ENCODE measurements at places on chromosomes 1 and 21.

DNA sequence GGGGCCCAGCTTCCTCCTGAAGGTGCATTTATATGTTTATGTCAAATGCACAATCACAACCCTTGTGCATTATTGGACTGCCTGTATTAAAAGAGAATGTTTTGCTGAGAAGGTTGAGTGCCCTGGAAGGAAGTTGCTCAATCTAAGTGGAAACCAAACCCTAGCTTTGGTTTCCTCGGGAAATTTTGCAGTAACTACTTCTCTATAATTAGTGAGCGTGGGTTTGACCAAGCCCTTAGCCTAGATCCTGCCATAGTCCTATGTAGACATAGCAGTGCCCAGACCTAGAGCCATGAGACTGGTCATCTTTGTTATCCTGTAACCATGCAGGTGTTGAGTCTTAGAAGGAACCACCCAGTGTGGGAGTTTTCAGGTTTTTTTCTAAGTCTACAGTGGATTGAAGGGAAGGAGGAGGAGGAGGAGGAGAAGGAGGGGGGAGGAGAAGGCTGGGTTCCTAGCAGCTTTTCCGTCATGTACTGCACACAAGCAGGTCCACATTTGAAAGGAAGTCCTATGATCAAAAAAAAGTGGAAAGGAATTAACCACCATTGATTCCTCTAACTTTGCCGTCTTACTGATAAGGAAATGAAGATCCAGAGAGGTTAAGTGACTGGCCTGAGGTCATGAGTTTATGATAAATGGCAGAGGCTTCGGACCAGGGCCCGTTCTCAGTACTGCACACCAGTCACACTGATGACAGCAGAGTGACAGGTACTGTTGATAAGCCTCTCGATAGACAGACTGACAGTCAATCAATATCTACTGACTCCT lies 72.2 kb upstream of the LYST start:
- no peak for DNase-seq

DNA sequence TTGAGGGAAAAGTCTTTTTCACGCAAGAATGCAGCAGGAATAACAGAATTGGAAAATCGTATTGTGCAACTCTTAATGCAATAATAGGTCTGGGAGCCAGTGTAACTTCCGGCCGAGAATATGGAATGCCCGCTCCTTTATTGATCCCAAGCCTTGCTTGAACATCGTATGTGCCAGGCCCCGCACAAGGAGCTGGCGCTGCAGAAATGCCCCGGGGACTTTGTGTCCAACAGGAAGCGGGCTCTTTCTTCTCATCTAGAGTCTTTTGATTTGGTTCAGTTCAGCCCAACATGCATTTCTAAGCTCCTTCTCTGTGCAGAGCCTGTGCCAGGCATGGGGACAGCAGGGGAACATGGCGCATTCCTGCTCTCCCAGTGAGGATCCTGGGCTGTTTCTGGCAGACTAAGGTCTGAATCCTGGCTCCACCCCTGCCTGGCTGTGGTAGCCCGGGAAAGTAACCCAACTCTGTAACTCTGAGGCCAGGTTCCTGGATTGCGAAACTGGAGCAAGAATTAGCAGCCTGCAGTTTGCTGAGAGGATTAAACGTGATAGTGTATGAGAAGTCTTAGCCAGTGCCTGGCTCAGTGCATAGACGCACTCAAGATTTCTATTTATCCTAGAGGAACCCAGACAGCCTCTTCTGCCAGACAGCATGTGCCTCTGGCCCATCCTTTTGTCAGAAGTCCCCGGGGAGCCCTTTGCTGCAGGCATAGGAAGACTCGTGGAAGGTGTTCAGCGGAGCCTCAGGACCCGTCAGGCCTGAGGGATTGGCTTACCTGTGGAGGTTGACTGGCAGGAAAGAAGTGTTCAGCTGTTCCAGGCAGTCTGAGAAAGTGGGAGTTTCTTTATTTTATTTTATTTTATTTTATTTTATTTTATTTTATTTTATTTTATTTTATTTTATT lies 987 bp upstream of the CDCP2 start:
- no peak for DNase-seq

DNA sequence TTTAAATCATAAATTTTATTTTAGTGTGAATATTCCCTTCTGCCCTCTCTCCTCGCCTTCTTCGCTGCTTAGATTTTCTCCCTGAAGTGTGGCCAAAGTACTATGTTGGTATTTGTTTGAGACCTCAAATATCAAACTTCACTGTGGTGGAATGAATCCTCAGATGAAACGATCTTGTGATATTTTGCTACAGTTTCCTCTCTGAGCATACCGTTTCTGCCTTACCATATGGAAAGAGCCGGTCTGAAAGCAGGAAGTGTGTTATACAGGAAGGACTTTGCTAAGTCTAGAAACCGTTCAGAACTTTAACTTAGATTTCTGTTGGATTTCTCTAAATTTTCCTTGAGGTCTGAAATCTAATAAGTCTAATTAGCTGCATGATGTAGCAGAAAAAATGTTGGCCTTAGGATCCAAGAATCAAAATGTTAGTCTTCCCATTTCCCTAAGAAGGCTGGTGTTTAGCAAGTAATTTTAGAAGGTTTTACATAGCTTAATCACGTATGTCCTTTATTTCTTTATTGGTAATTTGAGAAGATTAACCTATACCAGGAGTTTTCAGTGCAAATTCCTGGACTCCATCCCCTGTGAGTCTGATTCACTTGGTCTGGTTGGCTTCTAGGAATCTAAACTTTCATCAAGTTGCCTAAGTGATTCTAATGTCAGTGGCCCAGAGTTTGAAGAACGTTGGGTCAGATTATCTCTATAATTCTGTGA lies 30.7 kb downstream of the SDCCAG8 start:
- DNase-seq, result no peak

DNA sequence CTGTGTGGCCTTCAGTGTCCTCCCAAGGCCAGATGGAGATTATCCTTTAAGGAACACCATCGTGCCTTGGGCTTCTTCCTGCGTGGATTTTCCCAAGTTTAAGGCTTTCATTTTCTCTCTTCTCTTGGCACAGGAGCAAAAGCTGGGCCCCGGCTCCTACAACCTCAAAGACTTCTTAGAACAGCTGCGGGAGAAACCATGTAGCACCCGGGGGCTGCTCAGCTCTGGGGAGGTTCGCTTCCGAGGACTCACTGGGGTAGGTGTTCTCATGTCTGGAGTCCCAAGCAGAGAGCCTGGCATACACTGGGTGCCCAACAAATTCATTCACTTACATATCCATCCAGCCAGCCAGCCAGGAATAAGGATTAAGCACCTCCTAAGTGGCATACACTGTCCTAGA lies 6.6 kb upstream of the TTC22 start:
- DNase-seq, result no peak

GRCh38 chr1:71561206-71561605 lies 480.4 kb upstream of the ZRANB2 start:
- no peak for DNase-seq

Measured in stimulated activated CD8-positive, alpha-beta memory T cell treated with anti-CD3 and anti-CD28 coated beads, Interleukin-7, amount 100 ng/mL, for 1 hour (primary cell).